ENCODE measurements at places on chromosomes 1 and 21.

GRCh38 chr1:156052862-156053767, 483 bp downstream of the UBQLN4 start:
- DNase-seq = peak; percentile 60

- no peak for DNase-seq
These were observed 60.3 kb upstream of the GPR153 start for GRCh38 chr1:6321205-6321604.

DNA sequence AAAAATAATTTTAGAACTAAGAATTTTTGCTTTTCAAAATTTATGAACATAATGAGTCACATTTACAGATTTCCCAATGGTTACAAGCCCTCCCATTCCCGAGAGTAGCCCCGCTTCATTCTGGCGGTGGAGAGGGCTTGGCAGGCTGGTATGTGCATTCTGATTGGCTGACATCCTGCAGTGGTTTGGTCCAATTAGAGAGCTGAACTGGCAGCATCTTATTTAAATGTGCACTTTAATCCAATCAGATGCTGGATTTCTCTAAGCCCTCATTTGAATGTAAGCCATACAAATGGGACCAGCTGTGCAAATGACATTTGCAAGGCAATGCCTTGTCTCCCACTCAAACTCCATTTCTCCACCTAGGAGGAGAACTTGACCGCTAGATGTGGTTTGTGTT, 18.0 kb upstream of the TRIM17 start:
- no peak for DNase-seq

DNA sequence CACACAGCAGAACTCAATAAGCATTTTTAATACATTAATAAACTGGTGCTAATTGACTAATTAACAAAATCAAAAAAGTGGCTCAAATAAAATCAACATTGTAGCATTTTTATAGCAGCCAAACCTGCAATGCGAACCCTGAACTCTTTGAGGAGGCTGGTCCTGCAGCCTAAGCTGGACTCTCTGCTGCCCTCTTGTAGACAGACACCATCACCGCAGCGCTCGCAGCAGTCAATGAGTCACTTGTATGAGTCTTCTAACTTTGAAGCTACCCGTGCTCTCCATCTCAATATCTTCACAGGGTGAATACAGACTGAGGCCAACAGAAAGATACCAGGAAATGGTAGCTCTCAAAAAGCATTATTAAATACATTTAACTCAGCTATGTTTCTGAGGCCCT, 9.7 kb upstream of the KRTAP7-1 start:
- peak; percentile 17 for DNase-seq

DNA sequence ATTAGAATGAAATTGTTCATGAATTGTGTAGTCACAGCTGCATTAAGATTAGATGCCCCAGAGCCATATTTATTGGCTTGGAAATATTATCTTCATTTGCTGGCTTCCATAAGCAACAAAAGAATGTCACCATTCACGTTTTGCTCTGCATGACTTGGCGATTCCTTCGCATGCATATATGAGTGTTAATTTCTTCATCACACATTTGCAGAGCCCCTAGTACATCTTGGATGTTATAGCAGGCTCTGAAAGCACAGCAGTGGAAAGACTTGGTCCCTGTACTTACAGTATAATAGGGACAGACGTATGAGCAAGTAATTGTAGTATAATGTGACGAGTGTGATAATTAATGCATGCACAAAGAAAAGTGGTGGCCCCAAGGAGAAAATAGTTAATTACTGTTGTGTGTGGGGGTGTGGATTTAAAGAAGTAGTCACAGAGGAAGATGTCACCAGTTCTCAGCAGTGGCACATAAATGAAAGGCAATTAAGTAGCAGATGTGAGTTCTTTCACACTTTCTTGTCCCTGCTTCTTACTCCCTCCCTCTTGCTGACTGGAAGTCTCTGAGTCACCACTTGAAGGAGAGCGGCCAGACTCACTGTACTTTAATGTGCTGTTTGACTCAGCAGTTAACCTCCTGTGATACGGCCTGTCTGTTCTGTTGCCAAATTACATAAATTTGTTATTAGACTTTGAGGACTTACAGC, 21.0 kb downstream of the S100A10 start:
- DNase-seq = peak; percentile 78

DNA sequence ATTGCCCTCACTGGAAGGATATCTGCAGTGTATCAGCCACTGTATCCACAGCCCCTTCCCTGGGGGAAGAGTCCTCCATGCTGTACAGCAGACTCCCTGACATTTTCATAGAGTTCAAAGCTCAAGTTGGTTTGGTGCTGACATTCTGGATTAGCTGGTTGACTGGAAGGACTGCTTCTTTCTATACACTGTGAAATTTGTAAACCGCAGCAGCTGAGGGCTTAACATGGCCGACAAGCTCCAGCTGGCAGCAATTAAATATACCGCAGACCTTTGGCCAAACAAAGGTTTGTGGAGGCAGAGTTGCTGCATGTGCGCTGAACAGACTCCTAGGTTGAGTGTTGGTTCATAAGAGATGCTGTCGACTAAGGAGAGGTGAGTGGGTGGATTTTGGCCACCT, 126.4 kb downstream of the DHRS3 start:
- no peak for DNase-seq

DNA sequence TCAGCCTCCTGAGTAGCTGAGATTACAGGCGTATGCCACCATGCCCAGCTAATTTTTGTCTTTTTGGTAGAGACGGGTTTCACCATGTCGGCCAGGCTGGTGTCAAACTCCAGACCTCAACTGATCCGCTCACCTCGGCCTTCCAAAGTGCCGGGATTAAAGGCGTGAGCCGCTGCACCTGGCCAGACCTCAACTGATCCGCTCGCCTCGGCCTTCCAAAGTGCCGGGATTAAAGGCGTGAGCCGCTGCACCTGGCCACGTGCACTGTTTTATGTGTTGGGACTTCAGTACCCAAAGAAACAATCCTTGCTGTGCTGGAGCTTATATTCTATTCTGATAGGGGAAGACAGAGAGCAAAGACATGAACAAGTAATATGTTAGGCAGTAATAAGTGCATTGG, 10.1 kb downstream of the TRAF5 start:
- no peak for DNase-seq

DNA sequence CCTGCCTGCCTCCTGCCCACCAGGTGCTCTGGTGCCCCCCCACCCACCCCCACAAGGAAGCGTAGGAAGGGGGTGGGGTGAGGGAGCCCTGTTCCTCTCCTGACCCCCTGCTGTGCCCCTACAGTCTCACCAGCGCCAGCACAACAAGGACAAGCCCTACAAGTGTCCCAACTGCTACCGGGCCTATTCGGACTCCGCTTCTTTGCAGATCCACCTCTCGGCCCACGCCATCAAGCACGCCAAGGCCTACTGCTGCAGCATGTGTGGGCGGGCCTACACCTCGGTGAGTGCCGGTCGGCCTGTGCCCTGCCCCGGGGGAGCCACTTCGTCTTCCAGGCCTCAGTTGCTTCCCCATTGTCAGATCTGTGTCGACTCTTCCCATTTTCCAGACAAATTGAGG, 25.9 kb downstream of the A3GALT2 start:
- DNase-seq = no peak

DNA sequence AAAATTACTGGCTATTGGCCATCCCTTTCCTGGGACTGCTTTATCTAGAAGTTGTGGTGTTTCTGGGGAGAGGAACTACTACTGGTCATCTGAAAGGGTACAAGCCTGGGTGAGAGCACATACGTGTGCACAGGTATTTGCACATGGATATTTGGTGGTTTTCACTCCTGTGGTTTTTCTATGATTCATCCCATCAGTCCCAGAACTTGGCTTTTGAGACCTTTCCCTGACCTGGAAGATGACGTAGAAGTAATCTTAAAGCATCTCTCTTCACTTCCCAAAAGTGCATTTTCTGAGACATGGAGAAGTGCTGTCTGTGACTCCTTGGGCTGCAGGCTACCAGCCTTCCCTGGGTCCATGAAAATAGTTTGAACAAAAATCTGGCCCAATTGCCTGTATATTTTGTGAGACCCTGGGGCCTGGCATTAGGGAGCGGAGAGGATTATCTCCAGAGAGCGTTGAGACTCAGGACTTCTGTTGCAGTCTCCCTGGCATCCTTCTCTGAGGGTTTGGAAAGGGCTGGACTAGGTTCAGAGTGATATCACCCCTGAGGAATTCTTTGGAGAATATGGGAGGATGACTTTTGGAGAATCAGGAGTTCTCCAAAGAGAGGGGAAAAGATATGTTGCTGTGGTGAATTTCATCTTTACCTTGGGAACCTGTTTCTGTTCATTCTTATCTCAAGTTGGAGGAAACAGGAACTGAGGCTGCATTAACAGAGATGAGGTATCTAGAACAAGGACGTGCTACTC, 130.8 kb downstream of the NOS1AP start:
- DNase-seq = no peak

- no peak for DNase-seq
These were observed 80.3 kb upstream of the WNT4 start for GRCh38 chr1:22223176-22223575.

DNA sequence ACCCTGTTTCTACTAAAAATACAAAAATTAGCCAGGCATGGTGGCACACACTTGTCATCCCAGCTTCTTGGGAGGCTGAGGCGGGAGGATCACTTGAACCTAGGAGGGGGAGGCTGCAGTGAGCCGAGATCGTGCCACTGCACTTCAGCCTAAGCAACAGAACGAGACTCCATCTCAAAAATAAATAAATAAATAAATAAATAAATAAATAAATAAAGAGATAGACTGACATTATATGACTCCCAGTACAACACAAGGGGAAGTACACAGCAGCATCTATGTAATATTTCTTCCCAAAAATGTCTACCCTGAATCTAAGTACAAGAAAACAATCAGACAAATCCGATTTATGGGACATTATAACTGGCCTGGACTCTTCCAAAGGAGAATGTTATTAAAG, 35.1 kb downstream of the LUZP1 start:
- DNase-seq = no peak

- no peak for DNase-seq
These were observed 11.4 kb downstream of the DESI2 start for GRCh38 chr1:244664353-244664752.

- DNase-seq = no peak
These were observed 20.5 kb upstream of the RNF186 start for GRCh38 chr1:19835578-19835977.

DNA sequence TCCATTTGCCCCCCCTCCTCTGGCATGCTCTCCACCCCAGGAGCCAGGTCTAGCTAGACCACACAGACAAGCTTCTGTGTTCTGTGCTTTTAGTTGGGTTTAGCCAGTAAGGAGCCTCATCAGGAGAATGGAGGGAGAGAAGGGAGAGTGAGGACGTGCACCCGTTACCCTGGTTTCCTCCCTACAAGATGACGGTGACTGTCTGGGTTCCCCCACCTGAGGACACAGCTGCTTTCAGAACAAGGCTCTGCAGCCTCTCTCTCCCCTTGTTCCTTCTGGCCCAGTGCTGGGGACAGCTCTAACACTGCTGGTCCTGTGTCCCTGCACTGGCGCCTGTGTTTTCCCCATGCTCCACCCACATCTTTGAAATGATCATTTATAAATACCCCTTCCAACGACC, 184.4 kb upstream of the GALNT2 start:
- DNase-seq = no peak

GRCh38 chr1:182301026-182301436, 90.6 kb downstream of the GLUL start:
- DNase-seq = no peak

Data from T-helper 1 cell (primary cell).